Fibroblast of skin of right biceps (primary cell): ENCODE measurements at places on chromosomes 3 and 15.
A peak's percentile ranks its signal among the peaks of the same experiment; 100 is the strongest.

DNA sequence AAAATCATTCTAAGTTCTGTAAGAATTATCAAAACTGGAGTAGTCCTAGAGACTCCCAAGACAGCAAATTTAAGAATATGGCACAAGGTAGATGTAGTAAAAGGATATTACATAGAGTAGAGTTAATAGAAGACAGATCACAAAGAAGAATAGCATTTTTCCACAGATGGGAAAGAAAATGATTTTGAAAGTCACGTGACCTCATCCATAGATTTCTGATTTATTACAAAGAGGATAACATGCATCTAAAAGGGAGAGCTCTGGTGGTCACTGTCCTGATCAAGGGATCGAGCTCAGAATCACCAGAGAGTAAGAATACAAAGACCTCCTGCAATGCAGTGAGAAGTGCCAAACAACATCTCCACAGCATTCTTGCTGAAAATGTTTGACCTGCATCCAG, 354.4 kb downstream of the TBL1XR1 start:
- no peak for DNase-seq

DNA sequence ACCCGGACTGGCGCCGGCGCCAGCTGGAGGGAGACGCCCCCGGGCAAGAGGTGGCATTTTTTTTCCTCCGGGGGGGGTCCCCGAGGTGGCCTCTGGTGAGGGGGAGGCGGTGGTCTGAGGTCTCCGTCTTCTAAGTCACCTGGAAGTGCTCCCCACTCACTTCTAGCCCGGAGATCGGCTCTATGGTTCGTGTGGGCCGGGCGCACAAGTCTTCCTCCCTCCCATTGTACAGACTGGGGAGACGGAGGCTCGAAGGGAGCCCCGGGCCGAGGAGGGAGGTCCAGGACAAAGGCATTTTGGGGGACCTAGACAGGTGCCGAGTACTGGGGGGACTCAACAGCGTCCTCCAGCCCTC, 4.4 kb downstream of the GATA2 start:
- DNase-seq, result no peak

GRCh38 chr3:129291236-129291886, 12.7 kb downstream of the HMCES start:
- DNase-seq, result peak; percentile 53

- no peak for DNase-seq
Measured at GRCh38 chr3:133441867-133442270, 42.0 kb downstream of the BFSP2 start.

DNA sequence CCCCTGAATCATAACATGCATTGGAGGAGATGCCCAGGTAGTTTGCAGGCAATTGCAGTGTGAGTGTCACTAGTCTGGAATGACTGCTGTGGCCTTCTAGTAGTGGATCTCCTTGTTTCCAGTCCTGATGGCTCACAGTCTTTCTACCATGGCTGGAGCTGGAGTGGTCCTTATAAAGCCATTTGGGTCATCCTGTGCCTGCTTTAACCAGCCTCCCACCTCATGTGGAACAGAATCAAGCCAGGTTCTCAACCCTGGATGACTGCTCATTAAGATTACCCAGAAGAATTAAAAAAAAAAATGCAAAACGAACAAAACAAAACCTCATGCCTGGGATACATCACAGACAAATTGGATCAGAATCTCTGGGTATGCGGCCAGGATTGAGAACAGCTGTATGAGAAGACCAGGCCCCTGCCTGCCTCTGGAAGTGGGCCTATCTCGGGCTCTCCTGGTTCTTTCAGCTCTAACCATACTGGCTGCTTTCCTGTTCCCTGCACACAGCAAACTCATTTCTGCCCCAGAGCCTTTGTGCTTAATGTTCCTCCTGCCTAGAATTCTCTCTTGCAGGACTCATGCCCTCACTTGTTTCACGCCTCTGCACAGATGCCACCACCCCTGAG, 96.4 kb downstream of the ITPR1 start:
- DNase-seq, result no peak

DNA sequence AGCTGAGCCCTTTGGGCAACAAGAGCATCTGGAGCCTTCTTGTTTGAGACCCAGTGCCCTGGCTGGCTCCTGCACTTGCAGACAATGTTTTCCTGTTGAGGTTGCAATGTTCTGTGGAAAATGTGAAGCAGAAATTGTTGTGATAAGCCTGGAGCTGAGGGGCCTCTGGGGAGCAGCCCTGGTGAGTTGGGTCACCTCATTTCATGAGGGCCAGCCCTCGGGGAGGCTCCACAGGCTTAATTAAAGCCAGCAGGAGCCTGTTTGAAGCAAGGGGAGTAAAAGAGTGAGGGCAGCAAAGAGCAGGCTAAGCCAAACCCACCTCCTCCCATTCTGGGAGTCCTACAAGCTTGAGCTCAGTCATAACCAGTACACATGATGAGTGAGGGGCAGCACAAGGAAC, 154.3 kb downstream of the ALDH1A2 start:
- DNase-seq, result no peak

- peak; percentile 24 for DNase-seq
Measured at GRCh38 chr15:85002517-85002916, 20.9 kb downstream of the PDE8A start.

GRCh38 chr3:123021996-123022510, 5.5 kb downstream of the SEMA5B start:
- no peak for DNase-seq

DNA sequence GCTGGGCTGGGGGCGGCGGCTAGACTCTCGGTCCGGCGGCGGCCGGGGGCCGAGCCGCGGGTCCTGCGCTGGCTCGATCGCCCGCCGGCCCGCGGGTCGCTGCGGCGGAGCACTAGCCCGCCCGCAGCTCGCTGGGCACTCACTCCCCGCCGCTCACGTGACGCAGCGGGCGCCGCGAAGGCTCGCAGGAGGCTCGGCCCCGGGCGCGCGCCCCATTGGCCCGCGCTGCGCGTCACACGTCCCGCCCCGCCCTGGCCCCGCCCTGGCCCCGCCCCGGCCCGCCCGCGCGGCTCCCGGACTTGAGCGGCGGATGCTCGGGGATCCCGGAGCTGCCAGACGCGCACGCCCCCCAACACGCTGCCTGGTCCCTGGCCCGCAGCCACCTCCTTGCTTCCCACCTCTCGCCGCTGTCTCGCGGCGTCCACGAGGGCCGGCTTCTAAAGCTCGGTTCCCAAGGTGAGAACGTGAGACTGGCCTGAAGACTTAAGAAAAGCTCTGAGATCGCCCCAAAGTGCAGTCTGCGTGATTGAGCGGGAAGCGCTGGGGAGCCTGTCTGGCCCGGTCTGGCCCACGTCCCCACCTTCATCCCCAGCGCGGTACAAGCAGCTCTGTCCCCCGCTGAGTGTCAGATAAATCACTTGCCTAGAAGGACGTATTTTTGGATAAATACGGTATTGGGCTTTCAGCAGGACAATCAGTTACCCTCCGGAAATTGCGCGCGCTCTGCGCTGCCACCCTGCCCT, at the start of gene KLF15:
Gene KLF15 (minus strand): TSS at position 114 of the 743 bp plus-strand sequence. CDS start 4,486 bp downstream, outside the sequence.
- peak; percentile 78 for DNase-seq

DNA sequence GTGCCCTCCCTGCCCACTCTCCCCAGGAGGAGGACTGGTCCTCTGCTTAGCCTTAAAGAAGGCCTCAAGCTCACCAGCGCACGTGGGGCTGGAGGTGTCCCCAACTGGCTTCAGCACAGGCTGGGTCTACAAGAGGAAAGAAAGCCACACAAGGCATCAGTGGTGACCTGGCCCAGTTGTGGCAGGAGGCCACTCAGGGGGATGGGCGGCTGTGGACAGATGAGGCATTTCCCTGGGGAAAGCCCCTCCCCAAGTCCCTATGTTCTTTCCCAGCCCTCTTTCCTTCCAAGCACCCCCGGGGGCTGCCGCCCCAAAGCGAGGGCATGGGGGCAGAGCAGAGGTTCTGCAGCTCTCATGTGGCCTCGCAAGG, 155.2 kb upstream of the TLE3 start:
- no peak for DNase-seq

- DNase-seq, result no peak
Measured at GRCh38 chr15:72368899-72369298, 6.9 kb downstream of the HEXA start.

GRCh38 chr3:176988795-176989194, 208.5 kb downstream of the TBL1XR1 start:
- no peak for DNase-seq

DNA sequence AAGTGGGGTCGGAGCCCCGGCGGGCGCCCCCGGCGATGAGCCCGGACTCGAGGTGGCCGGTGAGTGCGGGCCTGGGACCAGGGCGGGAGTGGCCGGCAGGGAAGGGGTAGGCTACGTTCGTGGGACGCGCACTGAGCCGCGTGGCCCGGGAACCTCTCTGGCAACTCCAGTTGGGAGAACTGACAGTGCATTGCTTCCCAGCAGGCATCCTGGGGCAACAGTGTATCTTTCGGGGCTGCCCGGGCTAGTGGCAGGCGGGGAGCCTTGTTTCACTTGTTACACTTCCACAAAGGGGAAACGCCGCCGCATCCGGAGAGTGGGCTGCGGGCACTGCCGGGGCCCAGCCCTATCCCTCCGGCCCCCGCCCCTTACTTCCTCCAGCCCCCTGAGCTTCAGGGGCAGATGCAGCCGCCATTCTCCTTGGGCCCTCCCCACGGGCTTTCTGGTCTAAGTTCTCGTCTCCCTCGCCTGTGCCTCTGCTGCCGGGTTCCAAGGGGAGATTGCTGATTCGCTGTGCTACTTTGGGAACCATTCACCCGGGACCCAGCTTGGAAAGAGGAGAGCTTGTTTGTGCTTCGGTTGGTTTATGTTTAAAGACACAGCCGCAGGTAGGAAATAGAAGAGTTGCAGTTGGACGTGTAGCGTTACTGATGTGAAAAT, 675 bp downstream of the BRPF1 start:
- no peak for DNase-seq

DNA sequence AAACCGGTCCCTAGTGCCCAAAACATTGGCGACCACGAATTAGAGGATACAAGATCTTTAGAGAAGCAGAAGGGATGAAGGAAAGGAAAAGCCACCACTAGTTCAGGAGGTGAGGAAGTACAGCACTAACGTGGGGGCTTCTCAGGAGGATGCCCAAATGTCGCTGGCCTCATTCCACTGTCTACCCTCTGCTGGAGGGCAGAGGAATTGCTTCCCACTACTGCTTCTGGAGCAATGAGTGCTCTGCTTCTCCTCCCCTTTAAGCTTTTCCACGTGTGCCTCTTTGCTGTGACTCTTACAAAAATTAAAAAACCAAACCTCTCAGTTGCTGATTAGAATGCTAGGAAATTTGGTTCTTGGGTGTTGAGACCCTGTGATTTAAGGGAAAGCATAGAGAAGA, 281.3 kb downstream of the CLSTN2 start:
- DNase-seq, result no peak

DNA sequence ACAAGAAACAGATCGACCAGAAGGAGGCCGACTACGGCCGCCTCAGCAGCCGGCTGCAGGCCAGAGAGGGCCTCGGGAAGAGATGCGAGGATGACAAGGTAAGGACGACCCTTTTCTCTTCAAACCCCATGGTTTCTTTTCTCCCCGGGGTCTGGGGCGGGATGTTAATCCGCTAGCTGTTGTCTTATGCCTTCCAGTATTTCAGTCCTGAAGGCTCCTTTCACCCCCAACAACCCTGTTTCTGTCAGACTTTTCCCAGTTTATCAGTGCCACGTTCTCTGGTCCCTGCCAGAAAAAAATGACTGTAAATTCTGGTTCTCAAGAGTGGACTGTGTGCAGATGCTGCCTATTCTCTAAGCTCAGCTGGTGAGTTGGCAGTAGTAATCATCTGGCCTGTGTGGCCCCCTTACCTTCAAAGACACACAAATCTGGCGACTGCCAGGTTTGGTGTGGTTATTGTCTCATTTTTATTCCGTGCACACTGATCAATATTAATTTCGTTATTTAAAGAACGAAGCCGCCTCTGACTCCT, 806 bp downstream of the GOLM2 start:
- DNase-seq, result no peak
